ENCODE measurements at places on chromosomes 6 and 20.

- DNase-seq = no peak
Measured at GRCh38 chr6:100342830-100343229, 121.9 kb downstream of the SIM1 start.

GRCh38 chr20:44536175-44536574, 14.3 kb upstream of the SERINC3 start:
- no peak for DNase-seq

GRCh38 chr20:61480158-61480825, 228.2 kb downstream of the CDH4 start:
- no peak for DNase-seq

- DNase-seq = no peak
Measured at GRCh38 chr20:59087829-59088433, 45.3 kb upstream of the PRELID3B start.

- no peak for DNase-seq
Measured at GRCh38 chr6:10463040-10463439, 48.2 kb upstream of the TFAP2A start.

- no peak for DNase-seq
Measured at GRCh38 chr6:145026267-145026679, 709.0 kb downstream of the EPM2A start.

DNA sequence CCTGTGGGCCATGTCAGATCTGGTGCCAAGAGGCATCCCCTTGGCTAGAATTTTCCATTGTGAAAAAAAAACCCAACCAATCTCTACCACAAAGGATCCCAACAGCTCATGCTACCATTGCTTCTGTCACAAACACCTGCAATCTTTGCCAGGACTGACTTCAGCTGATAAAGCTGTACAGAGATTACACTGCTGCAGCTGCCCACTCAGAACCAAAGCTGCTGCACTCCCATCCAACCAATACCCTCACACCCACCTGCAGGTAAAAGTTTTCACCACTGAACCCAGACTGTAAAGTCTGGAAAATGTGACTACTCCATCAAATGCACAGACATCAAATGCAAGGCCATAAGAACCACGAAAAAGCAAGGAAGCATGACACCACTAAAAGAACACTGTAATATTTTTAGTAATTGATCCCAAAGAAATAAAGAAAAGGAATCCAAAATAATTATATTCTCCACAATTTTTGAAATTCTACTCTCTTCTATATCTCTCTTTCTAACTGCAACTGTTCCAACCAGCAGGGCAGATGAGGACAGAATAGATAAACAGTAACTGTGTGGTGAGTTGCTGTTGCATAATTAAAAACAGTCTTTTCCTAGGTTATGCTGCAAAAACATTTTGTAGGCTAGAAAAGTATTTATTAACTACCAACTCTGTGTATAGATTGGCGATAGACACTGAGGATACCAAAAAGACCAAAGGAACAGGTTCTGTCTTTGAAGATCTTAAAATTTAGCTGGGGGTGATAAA, 128.0 kb upstream of the MCHR2 start:
- DNase-seq = no peak

GRCh38 chr6:158050955-158051354, 69.3 kb downstream of the SYNJ2 start:
- no peak for DNase-seq

GRCh38 chr6:150079604-150080003, 10.7 kb upstream of the ULBP3 start:
- no peak for DNase-seq

- no peak for DNase-seq
Measured at GRCh38 chr20:3276680-3277015, 37.7 kb upstream of the SLC4A11 start.

- no peak for DNase-seq
Measured at GRCh38 chr20:4519534-4519933, 202.2 kb upstream of the PRND start.

DNA sequence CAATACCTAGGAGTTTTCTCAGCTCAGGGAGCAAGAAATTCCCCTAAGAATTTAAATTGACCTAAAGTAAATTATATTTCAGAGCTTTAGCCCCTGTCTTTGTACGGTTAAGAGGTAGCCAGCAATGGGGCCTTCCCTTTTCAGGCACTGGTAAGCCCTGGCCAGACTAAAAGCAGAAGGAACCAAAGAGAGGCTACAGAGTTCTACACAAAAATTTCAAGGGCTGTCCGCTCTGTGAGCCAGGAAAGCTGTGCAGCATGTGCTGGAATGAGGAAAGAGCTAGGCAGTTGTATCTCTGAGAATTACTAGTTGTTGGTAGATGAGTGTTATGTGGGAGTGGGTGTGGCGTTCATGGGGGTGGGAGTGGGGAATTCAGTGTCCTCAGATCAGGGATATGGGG, 96.3 kb upstream of the MAFB start:
- no peak for DNase-seq
